ENCODE measurements at places on chromosomes 16 and 17.

DNA sequence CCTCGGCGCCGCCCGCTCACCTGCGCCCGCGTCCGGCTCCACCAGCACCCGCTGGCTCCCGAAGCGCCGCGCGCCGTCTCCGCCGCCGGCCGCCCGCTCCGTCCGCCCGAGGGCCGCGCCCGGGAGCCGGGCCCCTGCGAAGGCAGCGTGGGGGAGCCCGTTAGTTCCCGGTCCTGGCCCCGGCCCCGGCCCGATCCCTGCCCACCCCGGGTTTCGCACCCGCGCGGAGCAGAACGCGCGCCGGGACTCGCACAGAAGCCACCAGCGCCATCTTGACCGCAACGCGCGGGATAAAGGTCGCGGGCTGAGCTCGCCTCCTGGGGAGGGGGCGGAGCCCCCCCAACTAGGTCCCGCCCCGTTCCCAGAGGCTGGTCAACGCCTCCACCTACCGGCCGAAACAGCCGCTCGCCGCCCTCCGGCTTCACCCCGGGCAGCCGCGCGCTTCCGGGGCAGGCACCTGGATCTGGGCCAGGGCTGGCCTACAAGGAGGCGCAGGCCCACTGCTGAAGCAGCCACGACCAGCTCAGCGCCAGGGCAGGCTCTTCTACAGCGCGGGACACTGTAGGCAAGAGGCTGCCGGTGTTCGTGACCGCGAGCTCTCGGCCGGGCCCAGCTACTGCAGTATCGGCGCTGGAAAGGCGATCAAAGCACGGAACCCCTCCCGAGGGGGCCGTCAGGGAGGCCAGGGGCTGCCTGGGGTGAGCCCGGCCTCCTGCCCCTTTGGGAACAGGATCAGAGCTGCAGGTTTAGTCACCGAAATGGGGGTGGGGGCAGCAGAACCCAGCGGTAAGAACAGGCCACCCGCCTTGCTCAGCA lies at the start of gene ECI1:
Gene ECI1, minus strand, starts transcription at position 292 of the 816 bp plus-strand sequence. Its CDS starts 21 bp downstream, at position 271.
- DNase-seq, result peak; percentile 95

GRCh38 chr16:25106567-25107465 lies 4.7 kb upstream of the LCMT1 start:
- DNase-seq, result peak; percentile 80

DNA sequence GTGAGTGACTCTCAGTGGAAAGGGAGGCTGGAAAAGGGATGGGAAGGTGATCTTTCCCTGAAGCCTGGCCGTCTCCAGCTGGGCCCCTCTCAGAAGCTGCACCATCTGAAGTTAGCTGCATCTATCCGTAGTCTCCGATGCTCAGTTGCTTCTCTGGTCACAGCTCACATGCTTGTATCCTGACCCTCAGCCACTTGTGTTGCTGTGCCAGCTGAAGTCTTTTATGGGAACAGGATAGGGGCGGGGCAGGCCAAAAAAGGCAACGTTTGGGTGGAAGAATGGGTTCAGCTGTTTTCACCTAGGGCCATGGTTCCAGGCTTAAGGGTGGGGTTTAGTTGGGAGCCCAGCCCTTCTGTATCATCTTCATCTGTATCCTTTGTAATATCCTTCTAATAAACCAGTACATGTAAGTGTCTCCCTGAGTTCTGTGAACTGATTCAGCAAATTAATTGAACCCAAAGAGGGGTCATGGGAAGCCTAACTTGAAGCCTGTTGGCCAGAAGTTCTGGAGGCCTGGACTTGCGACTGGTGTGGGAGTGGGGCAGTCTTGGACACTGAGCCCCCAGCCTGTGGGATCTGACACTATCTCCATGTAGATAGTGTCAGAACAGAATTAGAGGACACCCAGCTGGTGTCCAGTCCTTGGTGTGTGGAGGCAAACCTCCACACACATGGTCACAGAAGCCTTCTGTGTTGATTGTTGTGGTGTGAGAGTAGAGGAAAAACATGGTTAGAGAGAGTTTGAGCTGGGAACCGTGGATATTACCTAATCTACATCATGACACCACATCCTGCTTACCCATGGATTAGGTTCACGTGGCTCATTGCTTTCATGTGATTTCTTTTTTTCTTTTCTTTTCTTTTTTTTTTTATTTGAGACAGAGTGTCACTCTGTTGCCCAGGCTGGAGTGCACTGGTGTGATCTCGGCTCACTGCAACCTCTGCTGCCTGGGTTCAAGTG lies 49.3 kb upstream of the FBXO47 start:
- no peak for DNase-seq

DNA sequence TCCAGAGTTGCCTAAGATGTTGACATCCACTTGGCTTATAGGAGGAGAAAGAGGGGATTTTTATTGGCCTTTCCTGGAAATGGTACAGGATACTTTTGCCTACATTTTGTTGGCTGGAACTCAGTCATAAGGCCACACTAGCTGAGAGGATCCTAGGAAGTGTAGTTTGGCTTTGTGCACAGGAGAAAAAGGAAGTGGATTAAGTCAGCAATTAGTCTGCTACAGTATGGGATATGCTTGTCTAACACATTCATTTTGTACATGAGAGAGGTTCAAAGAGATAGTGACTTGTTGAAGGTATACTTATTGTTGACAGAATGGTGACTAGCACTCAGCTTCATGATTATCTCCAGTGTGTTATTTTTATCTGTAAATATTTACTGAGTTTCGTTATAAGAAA lies 10.3 kb downstream of the UTP18 start:
- no peak for DNase-seq

- DNase-seq, result no peak
These were observed 39.0 kb upstream of the EMP2 start for GRCh38 chr16:10619271-10619849.

DNA sequence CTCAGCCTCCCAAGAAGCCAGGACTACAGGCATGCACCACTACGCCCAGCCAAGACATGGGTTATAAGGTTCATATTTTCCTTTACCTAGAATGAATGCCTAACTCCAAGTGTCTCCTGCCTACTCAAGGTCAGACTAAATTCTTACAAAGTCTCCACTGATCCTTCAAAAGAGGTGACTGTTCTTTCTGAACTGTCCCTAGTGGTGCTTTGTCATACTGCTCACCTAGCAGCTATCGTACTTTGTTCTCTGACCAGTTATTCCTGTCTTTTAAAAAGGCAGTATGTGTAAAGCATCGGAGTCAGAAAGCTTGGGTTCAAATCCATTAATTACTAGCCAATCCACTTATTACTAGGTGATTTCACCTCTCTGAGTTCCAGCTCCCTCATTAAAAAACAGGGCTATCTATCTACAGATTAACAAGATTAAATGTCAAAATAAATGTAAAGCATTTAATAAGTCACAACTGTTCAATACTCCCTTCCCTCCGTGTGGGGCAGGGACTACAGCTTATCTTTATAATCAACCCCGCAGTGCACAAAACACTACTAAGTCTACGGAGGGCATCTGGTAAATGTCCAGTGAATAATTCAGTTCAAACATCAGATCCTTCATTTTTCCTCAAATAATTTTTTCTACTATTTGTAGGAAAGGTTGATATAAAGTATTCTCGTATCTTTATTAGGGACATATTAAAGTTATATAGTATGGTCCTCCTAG lies 20.0 kb upstream of the ITGA2B start:
- DNase-seq, result no peak

DNA sequence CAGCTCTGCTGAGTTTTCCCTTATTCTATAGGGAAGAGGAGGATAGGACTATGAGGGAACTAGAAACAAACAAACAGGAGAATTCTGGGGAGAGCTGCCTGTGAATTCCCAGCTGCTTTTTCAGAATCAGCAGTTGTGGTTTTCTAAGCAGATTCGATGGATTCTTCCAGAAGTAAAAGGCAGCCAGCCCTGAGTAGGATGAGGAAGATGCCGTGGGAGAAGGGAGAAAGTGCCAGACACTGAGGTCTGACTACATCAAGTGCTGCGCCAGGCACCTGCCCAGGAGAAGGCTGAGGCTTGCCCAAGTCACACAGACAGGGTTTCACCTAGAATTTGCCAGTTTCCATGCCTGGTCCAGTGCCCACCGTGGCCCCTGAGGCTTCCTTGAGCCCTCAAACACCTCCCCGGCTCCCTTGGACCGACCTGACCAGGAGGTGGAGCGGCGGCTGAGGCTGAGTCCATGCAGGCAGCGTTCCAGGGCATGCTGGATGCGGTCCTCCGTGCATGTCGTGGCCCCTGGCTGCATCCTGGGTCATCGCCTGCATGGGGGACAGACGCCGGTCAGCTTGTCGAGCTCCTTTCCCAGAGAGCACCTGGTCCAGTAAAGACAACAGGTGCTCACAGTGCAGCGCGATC lies 43.6 kb upstream of the PIK3R6 start:
- no peak for DNase-seq

- no peak for DNase-seq
These were observed 43.3 kb upstream of the ATP2A3 start for GRCh38 chr17:4007346-4008081.

GRCh38 chr17:80694992-80695912 lies 150.6 kb downstream of the RPTOR start:
- DNase-seq, result no peak

- no peak for DNase-seq
These were observed 19.9 kb upstream of the CALB2 start for GRCh38 chr16:71338632-71339031.

DNA sequence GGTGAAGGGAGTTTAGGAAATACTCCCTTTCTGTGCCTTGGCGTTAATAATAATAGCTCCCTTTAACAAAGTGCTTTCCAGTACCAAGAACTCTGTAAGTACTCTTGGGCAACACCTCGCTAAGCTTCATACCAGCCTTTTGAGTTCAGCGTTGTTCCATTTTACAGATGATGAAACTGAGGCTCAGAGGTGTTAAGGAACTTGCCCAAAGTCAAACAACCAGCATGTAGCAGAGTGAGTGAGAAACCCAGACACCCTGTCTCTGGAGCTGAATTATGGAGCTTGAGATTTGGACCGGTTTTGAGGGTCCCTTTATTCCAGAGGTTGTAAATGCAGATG lies 607 bp downstream of the KATNIP start:
- no peak for DNase-seq

DNA sequence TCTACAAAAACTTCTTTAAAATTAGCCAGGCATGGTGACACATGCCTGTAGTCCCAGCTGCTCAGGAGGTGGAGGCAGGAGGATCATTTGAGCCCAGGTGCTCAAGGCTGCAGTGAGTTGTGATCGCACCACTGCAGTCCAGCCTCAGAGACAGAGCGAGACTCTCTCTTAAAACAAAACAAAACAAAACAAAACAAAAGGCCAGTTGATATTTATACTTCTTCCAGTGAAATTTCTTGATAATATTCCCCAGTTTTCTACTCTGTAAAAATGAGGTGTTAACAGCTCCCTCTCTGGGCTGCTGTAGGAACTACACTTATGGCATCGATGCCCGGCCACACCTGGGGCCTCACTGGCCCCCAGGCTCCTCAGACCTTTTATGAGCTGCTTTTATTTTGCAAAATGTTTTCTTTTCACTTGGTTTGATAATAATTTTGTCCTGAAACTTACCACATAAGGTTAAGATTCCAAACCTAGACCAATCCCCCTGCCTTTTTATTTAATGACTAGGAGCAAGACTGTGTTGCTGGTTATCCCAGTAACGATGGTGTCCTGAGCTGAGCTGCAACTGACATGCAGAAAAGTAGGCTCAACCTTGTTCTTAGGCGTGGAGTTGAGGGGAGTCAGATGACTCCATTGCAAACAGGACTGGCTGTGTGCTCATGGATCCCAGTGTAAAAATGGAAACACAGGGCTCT lies 17.6 kb downstream of the MAPK8IP3 start:
- peak; percentile 19 for DNase-seq

GRCh38 chr16:72836985-72837384 lies 210.9 kb downstream of the ZFHX3 start:
- no peak for DNase-seq

DNA sequence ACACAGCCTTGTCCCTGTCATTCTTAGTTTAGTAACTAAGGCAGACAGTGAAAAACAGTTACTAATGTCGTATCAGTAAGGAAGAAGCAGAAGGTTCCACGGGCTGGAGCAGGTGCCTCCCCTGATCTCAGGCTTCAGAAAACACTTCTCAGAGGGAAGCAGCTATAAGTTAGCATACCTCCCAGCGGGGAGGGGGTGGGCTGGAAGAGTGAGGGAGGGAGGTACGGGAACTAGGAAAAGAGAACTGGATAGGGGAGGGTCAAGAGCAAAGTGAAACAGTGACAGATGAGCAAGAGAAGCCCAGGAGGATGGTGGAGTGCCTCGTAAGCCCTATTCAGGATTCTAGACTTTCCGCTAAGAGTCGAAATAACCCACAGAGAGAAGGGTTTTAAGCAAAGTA lies 186.3 kb upstream of the XYLT1 start:
- DNase-seq, result no peak

DNA sequence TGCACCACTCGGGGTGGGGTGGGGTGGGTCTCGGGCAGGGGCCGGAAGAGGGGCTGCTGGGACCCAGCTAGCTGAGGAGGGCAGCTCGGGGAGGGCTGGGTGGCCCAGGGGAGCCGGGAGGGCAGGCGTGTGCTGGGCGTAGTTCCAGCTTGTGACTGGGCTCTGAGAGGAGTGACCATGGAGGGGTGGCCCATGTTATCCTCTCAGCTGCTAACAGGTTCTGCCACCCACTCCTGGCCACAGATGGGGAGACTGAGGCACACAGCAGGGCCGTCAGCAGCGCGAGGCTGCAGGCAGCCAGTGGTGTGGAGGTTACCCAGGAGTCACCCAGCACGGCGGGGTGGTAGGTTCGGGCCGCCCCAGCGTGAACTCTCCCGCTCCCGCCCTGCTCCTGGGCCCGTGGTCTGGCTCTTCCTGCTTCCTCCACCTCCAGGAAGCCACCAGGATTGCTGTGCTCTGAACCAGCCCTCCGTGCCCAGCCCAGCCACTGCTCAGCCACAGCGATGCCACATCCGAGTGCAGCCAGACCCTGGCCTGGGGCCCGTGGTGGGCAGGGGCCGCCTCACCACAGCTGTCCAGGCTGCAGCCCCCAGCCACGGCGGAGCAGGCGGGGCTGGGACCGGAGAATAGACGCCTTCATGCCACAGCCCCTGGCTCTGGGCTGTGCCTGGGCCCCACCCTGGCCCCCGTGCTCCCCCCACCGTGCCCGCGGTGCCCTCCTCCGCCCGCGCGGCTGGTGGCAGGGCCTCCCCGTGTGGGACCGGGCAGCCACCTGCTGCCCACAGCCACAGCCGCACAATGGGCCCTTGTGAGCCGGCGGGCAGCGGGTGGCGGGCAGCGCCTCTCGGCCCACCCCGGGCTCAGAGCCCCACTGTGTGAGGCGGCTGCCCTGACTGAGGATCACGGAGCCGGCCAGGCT lies 26.3 kb upstream of the SSTR5 start:
- no peak for DNase-seq

- peak; percentile 94 for DNase-seq
These were observed at the start of gene DHODH for GRCh38 chr16:72008424-72009216. Gene DHODH (plus strand): TSS chr16:72008744. CDS start chr16:72008765, 21 bp downstream.

DNA sequence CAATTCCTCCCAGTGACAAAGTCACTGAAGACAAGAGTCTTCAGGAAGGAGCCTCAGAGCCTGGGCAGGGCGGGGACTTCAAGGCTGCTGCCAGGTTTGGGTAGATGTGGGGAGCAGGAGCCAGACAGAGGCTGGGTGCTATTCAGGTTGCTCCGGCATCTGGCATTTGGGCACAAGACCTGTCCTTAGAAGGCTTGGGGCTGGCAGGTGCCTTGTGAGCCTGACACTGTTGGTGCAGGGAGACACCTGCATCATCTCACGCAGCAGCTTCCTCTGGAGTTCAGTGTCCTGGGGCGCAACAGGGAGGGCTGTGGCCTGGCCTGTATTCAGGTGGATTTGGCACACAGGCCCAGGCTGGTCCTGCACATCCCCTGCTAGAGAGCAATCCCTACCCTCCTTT lies 65.0 kb downstream of the MPRIP start:
- DNase-seq, result no peak

GRCh38 chr16:9911989-9912388 lies 270.2 kb downstream of the GRIN2A start:
- DNase-seq, result no peak
